ENCODE measurements at places on chromosomes 5 and 9. TPM values are rescaled to one million over a fixed set of nuclear protein-coding genes. Genes with fewer than 3 reads are reported as not detected.

The ATOSB gene
- 15.9 TPM for total RNA-seq

- DNase-seq: no peak
Measured at GRCh38 chr5:79922626-79923025, 68.4 kb downstream of the MTX3 start.

GRCh38 chr9:81250041-81250440 lies 439.3 kb downstream of the TLE1 start:
- no peak for DNase-seq

GRCh38 chr9:123607479-123607878 lies 251.5 kb downstream of the CRB2 start:
- DNase-seq: no peak
